HepG2 (cell line): ENCODE measurements at places on chromosomes 6 and 20. TPM values are rescaled to one million over a fixed set of nuclear protein-coding genes. Genes with fewer than 3 reads are reported as not detected.

Gene GHRH
- not detected in 2 replicates for total RNA-seq

Gene IMPG1
- not detected in 2 replicates for total RNA-seq

Gene PLCB4
- not detected in 2 replicates for total RNA-seq

- no peak overlapping the region for H3K27ac ChIP-seq
- no peaks in the 10 kb centered on the region for H3K27me3 ChIP-seq
- H3K36me3 ChIP-seq: peaks cover 8% of the 10 kb centered on the region; the same call in 2 of the 3 replicates
- no peak overlapping the region for H3K4me3 ChIP-seq
- H3K4me1 ChIP-seq: no peaks in the 10 kb centered on the region
Observed at GRCh38 chr6:1872649-1873131, 263.0 kb downstream of the FOXC1 start.

DNA sequence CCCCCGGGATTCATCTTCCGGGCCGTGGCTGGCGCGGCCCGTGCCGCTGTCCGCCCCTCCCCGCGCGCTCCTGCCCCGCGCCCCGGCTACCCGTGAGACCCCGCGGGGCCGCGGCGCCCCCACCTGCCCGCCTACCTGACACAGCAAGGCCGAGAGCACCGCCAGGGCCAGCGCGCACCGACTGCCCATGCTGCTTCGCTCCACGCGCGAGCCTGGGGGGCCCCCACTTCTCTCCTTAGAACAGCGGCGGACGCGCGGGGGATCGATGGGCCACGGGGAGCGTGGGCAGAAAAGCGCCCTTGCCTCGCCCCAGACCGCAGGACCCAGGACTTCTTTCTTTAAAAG, 955 bp downstream of the DLL1 start:
- peaks cover 25% of the 10 kb centered on the region for H3K4me1 ChIP-seq
- DNase-seq: no peak
- H3K36me3 ChIP-seq: no peaks in the 10 kb centered on the region
- H3K27me3 ChIP-seq: peaks cover 45% of the 10 kb centered on the region
- H3K4me3 ChIP-seq: peak overlapping the region; percentile 55; the same call in 1 of the 2 replicates
- no peak overlapping the region for H3K27ac ChIP-seq

- no peak overlapping the region for H3K4me3 ChIP-seq
- no peaks in the 10 kb centered on the region for H3K27me3 ChIP-seq
- no peak for DNase-seq
- H3K27ac ChIP-seq: peak overlapping the region; percentile 50
Observed at GRCh38 chr6:122801397-122801796, 12.3 kb downstream of the SMPDL3A start.

DNA sequence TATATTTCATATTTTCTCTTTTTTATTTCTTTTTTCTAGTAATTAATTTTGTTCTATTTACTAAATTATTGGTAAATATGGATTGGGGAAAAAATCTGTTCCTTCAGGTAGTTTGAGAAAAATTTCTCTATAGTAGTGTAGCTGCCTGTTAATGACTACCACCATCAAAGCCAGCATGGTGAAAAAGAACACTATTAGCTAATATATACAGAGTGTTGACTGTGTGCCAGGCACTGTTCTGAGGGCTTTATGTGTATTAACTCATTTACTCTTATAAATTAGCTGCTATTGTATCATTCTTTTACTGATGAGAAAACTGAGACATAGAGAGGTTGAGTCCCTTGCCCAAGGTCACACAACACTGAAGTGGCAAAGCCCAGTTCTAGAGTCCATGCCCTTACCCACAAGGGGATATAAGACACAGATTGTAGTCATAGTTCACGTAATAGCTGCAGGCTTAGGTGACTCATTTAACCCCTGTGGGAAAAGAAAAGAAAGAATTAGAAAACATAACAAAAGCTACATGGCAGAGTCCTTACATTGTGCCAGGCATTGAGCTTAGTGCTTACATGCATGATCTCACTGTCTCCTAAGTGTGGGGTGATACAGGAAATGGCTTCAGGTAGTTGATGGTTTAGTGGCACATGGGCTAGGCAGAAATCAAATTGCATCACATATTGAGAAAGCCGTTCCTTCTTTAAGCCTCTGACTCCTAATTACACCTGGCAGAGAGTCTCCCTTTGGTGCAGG, 12.2 kb upstream of the AKIRIN2 start:
- H3K27ac ChIP-seq: no peak overlapping the region
- no peak for DNase-seq
- peaks cover 23% of the 10 kb centered on the region for H3K4me1 ChIP-seq
- H3K27me3 ChIP-seq: no peaks in the 10 kb centered on the region
- H3K36me3 ChIP-seq: no peaks in the 10 kb centered on the region

Gene MUC22
- total RNA-seq: not detected in 2 replicates

DNA sequence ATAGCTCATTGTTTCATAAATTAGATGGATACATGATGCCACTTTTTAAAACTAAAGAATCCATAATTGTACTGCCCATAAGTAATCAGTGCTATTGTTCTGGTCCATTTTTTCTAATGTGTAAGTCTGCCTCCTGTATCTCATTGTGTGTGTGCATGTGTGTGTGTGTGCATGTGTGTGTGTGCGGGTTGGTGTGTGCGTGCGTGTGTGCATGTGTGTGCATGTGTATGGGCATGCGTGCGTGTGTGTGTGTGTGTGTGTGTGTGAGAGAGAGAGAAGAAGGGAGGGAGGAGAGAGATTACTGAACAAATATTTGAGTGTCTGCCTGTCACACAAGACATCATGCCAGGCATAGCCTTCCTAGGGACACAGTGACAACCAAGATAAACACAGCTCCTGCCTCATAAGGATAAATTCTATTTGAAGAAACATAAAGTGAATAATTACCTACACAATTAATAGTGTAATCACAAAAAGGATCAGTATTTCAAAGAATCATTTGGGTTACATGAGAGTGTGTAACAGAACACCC, 33.2 kb upstream of the RPS6KA2 start:
- H3K4me3 ChIP-seq: no peak overlapping the region
- H3K27ac ChIP-seq: no peak overlapping the region
- H3K4me1 ChIP-seq: peaks cover 23% of the 10 kb centered on the region
- H3K27me3 ChIP-seq: peaks cover 71% of the 10 kb centered on the region
- peak; percentile 13 for DNase-seq

DNA sequence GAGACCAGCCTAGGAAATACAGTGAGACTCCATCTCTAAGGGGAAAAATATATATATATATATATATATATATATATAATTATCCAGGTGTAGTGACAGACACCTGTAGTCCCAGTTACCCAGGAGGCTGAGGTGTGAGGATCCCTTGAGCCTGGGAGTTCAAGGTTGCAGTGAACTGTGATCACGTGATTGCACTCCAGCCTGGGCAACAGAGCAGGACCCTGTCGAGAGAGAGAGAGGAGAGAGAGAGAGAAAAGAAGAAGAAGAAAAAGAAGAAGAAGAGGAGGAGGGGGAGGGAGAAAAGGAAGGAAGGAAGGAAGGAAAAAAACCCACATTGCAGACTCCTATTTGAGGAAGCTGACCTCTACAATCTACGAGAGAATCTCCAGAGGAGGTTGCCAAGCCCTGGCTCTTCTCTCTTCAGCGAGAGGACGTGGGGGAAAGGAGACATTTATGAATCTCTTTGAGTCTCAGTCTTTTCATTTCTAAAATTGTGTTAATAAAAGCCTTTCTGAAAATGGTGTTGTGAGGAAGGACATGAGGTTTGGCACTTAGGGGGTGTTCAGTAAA, 49.7 kb downstream of the COL11A2 start:
- H3K36me3 ChIP-seq: no peaks in the 10 kb centered on the region
- H3K4me1 ChIP-seq: 0 out of 2 replicates have a peak, but pooled peaks cover 6% of the 10 kb centered on the region

DNA sequence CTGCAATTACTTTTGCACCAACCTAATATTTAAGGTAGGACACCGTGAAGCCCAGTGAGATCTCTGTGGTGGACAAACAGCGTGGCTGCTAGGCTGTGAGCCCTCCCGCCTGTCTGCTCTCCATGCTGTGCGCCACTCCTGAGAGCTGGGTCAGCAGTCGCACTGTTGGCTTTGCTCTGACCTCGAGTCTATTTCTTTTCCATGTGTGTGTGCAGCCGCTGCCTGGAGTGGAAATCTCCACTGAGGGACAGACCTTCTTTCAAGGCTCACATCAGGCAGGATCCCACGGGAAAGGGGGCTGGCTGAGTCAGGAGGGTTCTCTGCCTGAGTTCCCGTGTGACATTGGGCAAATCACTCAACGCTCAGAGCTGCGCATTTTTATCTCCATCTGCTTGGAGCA, 27.1 kb downstream of the RIPOR3 start:
- H3K4me3 ChIP-seq: no peak overlapping the region
- no peak for DNase-seq
- H3K4me1 ChIP-seq: peaks cover 86% of the 10 kb centered on the region
- no peaks in the 10 kb centered on the region for H3K36me3 ChIP-seq

Gene CLPSL1
- total RNA-seq: not detected in 2 replicates

GRCh38 chr6:43736844-43737243, 33.2 kb upstream of the VEGFA start:
- H3K4me3 ChIP-seq: no peak overlapping the region

Gene APOBEC2
- total RNA-seq: 0.09 and 0.35 TPM in 2 replicates

DNA sequence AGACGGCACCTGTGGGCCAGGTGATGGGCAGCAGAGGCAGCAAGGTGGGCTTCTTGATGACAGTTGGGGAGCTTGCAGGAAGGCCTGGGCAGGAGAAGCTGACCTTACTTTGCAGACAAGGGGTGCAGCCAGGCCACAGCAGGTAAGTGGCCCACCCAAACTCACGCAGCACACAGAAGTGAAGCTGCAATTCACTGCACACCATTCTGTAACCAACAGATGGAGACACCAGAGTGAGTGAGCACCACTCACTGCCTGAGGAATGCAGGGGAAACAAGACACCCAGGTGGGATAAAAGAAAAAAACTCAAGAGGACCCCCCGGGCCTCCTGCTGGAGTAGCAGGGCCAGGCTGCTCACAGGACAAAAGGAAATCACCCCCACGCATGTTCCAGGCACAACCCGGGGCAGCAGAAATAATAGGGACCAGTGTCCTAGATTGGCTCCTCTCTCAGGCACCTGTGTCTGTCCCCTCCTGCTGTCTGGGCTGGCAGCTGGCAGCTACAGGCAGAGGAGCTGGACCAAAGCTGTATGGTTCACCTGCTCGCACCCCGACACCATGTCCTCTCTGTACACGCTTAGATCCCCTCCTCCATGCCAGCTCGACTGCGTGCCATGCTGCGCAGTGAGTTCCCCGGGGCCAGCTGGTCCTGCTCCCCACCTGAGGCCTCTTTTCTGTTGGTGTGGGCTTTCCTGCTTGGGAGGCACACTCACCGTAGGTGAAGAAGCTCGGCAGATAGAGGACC, 4.9 kb downstream of the MTCH1 start:
- no peak overlapping the region for H3K27ac ChIP-seq
- DNase-seq: no peak
- peaks cover 30% of the 10 kb centered on the region for H3K36me3 ChIP-seq
- peaks cover 21% of the 10 kb centered on the region for H3K4me1 ChIP-seq

DNA sequence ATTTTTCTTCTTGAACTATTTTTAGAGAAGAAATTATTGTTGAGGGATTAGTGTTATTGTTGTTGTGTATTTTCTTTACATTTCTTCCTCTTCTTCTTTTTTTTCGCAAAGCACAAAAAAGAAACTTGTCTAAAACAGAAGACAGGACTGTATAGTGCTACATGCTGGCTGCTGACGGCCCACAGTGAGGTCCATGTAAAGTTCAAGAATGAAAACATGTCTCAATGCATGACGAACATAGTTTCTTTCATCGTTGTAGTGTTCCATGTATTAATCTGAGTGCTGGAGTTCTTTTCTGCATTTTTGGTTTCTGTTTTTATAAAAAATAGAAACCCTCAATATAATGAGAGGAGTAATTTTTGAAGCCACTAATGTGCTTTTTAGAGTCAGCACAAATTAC, 462.9 kb upstream of the MARCKS start:
- H3K36me3 ChIP-seq: no peaks in the 10 kb centered on the region
- H3K4me3 ChIP-seq: no peak overlapping the region

DNA sequence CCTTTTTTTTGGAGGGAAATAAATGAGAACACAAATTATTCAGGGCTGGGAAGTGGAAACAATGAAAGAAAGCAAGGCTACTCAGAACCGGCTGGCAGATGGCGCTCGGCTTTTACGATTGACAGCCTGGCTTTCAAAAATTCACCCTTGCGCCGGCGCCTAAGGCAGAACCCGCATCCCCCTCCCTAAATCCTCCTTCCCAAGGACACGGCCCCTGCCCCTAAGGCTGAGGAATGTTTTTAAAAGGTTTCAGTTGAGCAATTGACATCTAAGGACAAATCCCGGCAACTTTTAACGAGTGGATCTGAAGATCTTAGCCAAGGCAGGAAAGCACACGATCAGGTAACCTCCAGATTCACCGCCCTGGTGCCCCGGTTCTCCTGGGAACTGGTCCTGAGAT, 16.3 kb downstream of the GNAS start:
- no peak for DNase-seq
- no peaks in the 10 kb centered on the region for H3K27me3 ChIP-seq
- H3K4me1 ChIP-seq: peaks cover 9% of the 10 kb centered on the region; the same call in 1 of the 2 replicates
- H3K4me3 ChIP-seq: no peak overlapping the region
- no peak overlapping the region for H3K27ac ChIP-seq

Gene NMBR
- not detected in 2 replicates for total RNA-seq

DNA sequence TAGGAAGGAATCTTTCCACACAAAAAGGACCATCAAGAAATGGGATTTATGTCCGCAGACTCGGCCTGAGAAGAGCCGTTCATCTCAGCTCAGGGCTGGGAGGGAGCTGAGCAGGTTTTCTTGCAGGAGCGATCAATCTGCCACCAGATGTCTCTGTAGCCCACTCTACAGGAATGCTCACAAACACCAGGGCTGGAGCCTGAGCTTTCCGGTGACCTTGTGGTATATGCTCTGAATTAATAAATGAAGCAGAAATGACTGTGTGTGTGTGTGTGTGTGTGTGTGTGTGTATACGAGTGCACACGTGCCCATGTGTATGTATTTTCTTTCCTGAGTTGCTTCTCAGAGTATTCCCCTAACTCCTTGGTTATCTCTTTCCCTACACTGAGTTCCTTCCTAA, 12.0 kb downstream of the CD83 start:
- no peak overlapping the region for H3K4me3 ChIP-seq
- peaks cover 25% of the 10 kb centered on the region for H3K4me1 ChIP-seq
- no peaks in the 10 kb centered on the region for H3K36me3 ChIP-seq
- peak; percentile 70 for DNase-seq
- H3K27me3 ChIP-seq: no peaks in the 10 kb centered on the region

GRCh38 chr6:149454346-149454848, 30.4 kb downstream of the ZC3H12D start:
- H3K4me1 ChIP-seq: peaks cover 32% of the 10 kb centered on the region
- no peaks in the 10 kb centered on the region for H3K36me3 ChIP-seq
- no peak overlapping the region for H3K27ac ChIP-seq
- no peak for DNase-seq

DNA sequence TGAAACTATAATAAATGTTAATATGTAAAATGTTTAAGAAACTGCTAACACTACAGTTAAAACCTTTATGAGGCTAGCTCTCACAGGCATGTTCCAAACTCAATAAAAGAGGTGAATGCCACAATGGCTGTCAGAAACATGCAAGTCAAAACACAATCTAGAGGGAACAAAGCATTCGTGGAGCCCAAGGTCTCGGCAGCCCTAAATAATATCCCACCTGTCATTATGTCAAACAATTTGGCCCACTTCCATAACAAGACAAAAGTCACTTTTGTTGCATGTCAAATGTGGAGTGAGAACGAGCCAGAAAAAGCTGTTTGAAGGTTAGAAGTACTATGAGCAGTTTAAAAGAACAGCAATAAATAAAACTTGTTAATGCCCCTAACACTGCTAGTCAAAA, 181.9 kb downstream of the GMDS start:
- no peaks in the 10 kb centered on the region for H3K27me3 ChIP-seq
- H3K4me3 ChIP-seq: no peak overlapping the region
- H3K36me3 ChIP-seq: no peaks in the 10 kb centered on the region
- H3K27ac ChIP-seq: no peak overlapping the region

Gene ABHD16B
- not detected in 2 replicates for total RNA-seq
